ENCODE measurements at places on chromosomes 1 and 21. TPM values are rescaled to one million over a fixed set of nuclear protein-coding genes. Genes with fewer than 3 reads are reported as not detected.

- no peak for DNase-seq
These were observed 31.6 kb upstream of the PADI6 start for GRCh38 chr1:17340358-17340757.

GRCh38 chr1:219926363-219926998 lies 1.9 kb downstream of the SLC30A10 start:
- DNase-seq = no peak

GRCh38 chr1:101188331-101188730 lies 48.5 kb upstream of the S1PR1 start:
- no peak for DNase-seq

GRCh38 chr1:20956272-20956671 lies 169.2 kb upstream of the HP1BP3 start:
- DNase-seq = no peak

- DNase-seq = no peak
These were observed 2.1 kb upstream of the S100A9 start for GRCh38 chr1:153355445-153356071.

Gene SNX7
- 37.4 TPM for total RNA-seq

Gene FCN3
- not detected for total RNA-seq

DNA sequence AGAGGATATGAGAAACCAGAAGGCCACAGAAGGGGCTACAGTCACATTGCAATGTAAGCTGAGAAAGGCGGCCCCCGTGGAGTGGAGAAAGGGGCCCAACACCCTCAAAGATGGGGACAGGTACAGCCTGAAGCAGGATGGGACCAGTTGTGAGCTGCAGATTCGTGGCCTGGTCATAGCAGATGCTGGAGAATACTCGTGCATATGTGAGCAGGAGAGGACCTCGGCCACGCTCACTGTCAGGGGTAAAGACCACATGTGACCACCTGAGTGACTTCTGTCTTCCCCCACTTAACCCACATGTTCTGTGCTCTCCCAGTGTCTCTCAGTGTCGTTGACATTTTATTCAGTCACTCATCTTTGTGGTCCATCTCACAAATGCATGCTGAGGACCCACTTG lies 92.1 kb downstream of the OBSCN start:
- no peak for DNase-seq

DNA sequence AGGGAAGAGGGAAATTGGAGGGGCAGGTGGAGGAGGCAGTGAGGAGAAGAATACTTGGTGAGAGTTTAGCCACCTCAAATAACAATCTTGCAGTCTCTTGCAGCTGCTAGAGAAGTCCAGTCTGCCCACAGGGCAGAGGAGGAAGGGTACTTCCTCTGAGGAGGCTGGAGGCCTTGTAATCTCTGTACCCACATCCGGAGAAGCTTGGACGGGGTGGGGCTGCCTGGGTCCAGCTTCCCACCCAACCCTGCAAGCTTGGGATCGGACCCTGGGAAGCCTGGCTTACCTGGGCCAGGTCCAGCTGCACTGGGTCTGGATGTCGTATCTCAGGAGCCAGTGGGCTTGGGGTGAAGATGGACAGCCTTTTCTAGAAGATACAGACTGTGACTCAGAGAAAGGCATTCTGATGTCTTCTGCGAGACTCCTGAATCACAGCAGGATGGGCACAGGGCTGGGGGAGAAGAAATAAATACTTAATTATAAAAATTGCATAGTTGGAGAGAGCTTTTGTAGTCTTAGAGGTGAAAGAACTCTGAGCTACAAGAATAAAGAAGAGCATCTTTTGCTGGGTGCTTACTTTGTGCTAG lies 111.8 kb upstream of the JUN start:
- no peak for DNase-seq

Gene LINGO4
- not detected for total RNA-seq

Gene SUSD4
- 0.28 TPM for total RNA-seq

Gene CSF3R
- 0.31 TPM for total RNA-seq

GRCh38 chr1:26889551-26890466 lies at the start of gene GPN2:
GPN2 (minus strand) TSS chr1:26890283; CDS start chr1:26890096, 187 bp downstream.
- DNase-seq = no peak

Gene F3
- total RNA-seq = 2.6 TPM

- no peak for DNase-seq
These were observed 660.6 kb downstream of the LRRIQ3 start for GRCh38 chr1:73537400-73537799.

DNA sequence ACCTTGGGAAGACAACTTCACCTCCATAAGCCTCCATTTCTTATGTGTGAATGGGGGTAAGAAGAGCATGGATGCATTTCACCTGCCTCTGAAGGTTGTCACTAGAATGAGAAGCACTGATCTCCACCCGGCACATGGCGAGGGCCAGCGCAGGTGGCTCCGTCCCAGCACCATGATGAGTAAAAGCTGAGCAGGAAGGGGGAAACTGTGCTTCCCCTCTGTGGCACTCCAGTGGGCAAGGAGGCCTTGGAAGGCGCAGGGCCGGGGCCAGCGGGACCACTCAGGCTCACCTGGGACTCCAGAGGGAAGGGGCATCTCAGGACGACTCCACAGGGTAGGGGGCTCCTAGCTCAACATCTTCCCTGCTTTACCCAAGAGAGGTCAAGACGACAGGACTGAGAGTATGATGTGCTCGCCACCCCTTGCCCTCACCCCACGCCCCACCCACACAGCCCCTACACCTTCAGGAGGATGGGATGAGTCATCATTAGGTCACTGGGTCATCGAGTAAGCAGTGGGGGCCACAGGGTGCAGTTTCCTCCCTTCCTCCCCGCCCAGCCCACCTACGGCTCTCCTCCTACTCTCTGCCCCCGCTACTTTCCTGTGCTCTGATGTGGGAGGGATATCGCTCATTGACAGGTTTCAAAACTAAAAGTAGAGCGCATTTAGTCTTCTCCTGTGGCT lies 112.1 kb downstream of the HIVEP3 start:
- DNase-seq = no peak

Gene C1orf21
- 0.15 TPM for total RNA-seq

DNA sequence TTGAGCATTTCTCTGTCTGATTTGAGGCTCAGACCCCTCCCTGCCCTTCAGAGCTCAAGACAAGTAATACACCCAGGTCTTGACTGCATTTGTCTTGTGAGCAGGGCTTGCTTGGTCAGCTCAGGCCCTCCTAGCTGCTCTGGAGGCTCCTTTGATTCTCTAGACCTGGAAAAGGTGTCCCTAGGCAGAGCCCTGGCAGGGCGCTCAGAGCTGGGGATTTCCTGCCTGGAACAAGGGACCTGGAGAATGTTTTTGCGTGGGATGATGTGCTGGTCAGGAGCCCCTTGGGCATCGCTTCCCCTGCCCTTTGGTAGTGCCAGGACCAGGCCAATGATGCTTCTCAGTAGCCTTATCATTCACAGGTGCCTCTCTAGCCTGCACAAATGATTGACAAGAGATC lies 4.9 kb upstream of the CCDC28B start:
- DNase-seq = no peak

DNA sequence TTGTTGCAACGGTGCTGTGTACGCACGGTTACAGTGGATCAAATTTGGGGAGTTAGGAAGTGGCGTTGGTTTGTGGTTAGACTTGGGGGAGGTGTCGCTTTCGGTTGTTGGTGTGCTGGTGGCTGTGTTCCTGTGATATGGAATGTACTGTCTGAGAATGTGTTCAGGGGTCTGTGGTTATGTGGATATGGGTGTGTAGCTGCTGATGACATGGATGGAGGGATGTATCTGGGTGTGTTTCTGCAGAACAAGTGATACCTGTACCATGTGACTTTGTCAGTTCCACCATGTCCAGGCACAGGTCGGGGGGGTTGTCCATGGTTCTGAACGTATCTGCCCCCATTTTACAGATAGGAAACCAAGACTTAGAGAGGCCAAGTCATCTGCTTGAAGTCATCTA lies 22.7 kb downstream of the PAX7 start:
- no peak for DNase-seq

Gene FOXD2
- 2.2 TPM for total RNA-seq

- no peak for DNase-seq
These were observed 7.5 kb downstream of the MNDA start for GRCh38 chr1:158838660-158839059.

GRCh38 chr1:193181536-193181935 lies 4.9 kb downstream of the B3GALT2 start:
- DNase-seq = no peak

DNA sequence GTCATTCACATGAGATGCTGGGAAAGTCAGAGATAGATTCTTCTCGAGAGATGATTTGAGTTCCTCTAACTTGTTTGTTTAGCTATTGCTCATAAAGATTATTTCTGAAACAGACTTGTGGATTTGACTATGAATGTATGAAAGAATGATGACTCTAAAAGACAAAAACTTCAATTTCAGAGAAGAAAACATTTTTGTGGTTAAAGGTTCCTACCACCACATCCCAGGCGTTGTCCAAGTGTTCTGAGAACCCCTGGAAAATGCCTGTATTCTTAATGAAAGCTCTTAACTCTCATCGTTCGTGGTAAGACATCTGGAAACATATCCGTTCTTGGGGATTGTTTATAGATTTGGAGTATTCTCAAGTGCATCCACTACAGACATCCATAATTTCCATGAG lies 228.7 kb downstream of the BARHL2 start:
- no peak for DNase-seq

Gene OPRD1
- 5.4 TPM for total RNA-seq

GRCh38 chr21:41651830-41652229 lies 115.0 kb downstream of the RIPK4 start:
- no peak for DNase-seq

Gene KCNJ6
- total RNA-seq = not detected

DNA sequence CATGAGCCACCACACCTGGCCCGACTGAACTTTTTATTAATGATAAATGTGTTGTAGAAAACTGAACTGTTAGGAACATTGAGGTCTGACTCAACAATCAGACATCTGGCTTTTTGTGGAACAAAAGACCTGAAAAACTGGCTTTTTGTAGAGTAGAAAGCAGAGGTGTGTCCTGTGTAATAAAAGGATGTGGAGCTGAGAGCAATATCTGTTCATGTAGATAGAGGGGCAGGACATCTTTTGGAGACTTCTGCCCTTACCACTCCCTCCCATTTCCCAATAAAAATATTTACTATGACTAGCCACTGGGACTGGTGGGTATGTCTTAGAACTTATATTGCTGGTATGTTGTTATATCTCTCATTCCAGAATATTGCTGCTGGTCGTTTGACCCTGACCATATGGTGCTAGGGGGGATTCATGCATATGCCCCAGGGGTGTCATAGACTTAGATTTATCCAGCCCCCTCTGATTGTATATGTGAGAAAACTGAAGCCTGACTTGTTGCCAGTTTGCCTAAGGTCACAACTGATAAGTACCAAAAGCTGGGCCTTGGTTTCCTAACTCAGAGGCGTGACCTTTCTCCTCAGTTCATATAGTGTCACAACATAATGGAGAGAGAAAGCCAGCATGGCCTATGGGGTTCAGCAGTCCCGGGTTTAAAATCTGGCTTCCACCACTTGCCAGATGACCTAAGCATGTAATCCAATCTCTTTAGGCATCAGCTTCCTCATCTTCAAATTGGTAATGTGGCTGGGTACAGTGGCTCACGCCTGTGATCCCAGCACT lies 33.5 kb upstream of the PIGV start:
- no peak for DNase-seq

DNA sequence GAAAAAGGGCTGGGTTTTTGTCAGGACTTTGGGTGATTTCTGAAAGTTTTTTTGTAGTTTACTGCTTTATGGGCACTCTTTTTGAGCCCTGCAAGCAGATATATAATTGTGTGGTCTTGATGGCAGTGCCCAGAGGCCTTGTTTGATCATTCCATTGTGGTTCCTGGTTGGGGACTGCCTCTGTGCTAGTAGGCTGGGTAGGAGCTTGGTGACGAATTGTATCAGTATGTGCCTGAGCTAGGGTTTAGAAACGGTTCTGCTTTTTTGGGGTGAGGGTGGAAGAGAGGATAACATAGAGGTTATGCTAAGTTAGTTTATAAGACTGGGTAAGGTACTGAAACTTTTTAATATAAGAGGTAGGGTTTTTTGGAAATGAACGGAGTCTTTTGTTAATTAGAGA lies 139.7 kb upstream of the ETV3 start:
- no peak for DNase-seq

Gene ERG
- 0.49 TPM for total RNA-seq

Gene SDCCAG8
- total RNA-seq = 14.0 TPM

- DNase-seq = no peak
These were observed 34.0 kb upstream of the BCAR3 start for GRCh38 chr1:93715529-93716126.

Gene NTMT2
- not detected for total RNA-seq

Gene PDPN
- total RNA-seq = 0.28 TPM

Gene HSF2BP
- 4.2 TPM for total RNA-seq

DNA sequence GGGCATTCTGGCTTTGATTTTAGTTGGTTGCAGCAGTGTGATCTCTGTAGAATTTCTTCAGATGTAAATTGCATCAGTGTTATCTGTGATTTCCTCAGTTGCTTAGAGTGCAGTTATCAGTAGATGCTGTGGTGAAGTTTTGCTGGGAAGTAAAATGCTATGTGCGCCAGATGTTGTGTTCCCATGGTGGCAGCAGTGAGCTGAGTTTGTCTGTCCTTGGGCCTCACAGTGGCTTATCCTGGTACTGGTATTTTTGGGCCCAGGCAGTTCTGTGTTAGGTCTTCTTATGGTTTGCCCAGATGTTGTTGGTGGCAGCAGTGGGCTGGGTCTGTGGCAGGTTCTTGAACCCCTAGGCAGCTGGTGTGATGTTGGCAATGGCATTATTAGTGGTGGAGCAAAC lies 1242.1 kb downstream of the PLA2G4A start:
- DNase-seq = no peak

Gene GPR3
- 0.95 TPM for total RNA-seq

GRCh38 chr1:7869136-7869920 lies 16.5 kb upstream of the UTS2 start:
- no peak for DNase-seq

Gene NR0B2
- total RNA-seq = 5.2 TPM

Gene GRIK1
- not detected for total RNA-seq

Gene TFF2
- 1.1 TPM for total RNA-seq

Gene IL10
- not detected for total RNA-seq

Gene OLFML2B
- total RNA-seq = 1.5 TPM

GRCh38 chr1:178066296-178066907 lies 27.5 kb upstream of the RASAL2 start:
- DNase-seq = no peak

Gene BCL2L15
- total RNA-seq = 0.10 TPM

DNA sequence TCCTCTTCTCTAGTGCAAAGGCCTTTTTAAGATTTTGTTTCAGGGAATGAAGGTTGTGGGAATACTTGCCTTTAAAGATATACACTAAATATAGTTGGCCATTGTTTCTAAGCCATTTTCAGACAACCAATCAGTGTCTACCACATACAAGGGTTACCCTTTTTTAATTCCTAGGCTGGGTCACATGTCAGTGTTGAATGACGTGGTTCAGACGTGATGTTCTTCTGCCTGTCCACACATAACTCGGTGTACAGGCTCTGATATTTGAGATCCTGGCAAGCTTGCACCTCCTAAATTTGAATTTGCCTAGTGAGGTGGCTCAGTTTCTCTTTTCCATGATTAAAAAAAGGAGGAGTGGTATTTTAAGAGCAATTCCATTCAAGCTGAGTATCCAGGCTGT lies 38.8 kb downstream of the DTL start:
- DNase-seq = no peak

- DNase-seq = peak; percentile 22
These were observed 129.2 kb downstream of the RGS21 start for GRCh38 chr1:192445839-192446489.

Measured in Panc1 (cell line).